ENCODE measurements at places on chromosomes 11 and 22.

DNA sequence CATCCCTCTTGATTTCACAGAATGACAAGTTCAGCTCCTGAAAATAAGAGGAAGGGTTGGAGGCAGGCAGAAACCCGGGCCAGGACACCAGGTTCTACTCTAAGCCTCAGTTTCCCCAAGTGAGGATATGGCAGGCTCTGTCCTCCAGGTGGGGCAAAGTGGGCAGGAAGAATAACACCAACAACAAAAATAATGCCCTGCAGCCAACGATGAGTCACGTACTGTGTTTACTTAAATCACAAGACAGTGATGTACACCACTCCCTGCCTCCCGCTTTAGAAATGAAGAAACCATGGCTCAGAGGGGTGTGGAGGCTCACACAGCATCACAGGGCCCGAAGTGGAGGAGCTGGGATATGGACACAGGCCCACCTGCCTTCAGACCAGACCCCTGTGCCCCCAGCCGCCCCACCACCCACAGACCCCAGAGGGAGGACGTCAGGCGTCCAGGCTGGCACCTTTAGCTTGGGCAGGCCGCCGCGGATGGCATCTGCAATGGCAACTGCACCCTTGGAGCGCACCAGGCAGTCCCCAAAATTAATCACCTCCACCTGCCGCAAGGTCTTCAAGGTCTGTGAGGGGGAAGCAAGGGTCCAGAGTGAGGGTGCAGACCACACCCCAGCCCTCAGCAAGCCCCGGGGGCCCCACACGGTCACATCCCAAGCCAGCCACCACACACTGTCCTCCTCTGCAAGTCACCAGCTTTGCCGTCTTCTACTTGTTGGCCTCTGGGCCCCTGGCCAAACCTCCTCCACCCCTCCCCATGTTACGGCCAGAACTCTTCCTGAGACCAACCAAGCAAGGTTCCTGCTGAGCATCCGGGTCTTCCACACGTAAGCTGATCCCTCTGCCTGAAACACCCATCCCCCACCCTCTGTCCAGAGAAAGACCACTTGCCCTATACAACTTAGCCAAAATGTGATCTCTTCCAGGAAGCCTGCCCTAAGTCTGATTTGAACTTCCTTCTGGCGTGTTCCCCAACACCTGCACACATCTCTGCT, 15.8 kb upstream of the CHADL start:
- no peak overlapping the region for H3K27ac ChIP-seq
- no peaks in the 10 kb centered on the region for H3K4me1 ChIP-seq
- H3K36me3 ChIP-seq: peaks cover 21% of the 10 kb centered on the region
- H3K4me3 ChIP-seq: no peak overlapping the region
- no peaks in the 10 kb centered on the region for H3K27me3 ChIP-seq
- DNase-seq: no peak

DNA sequence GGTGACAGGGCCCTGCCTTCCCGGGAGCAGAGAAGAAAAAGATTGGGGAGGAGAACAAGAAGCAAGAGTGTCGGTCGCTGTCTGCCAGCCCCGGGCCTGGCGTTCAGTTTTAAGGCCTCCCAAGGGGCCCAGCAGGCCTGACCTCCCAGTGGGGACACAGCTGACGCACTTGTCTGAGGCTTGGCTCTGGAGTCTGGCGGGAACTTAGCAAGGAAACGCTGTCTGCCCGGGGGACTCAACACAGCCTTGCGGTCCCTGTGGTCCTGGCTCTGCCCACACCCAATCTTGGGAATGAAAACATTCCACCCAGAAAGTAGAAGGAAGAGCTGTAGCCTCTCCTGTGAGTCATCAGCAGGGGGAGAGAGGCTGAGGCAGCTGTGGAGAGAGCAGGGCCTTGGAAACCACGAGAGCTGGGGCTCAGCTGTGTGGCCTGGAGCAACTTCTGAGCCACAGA, 54.4 kb downstream of the TRAF6 start:
- H3K4me3 ChIP-seq: no peak overlapping the region
- DNase-seq: no peak
- no peak overlapping the region for H3K27ac ChIP-seq
- peaks cover 48% of the 10 kb centered on the region for H3K36me3 ChIP-seq

DNA sequence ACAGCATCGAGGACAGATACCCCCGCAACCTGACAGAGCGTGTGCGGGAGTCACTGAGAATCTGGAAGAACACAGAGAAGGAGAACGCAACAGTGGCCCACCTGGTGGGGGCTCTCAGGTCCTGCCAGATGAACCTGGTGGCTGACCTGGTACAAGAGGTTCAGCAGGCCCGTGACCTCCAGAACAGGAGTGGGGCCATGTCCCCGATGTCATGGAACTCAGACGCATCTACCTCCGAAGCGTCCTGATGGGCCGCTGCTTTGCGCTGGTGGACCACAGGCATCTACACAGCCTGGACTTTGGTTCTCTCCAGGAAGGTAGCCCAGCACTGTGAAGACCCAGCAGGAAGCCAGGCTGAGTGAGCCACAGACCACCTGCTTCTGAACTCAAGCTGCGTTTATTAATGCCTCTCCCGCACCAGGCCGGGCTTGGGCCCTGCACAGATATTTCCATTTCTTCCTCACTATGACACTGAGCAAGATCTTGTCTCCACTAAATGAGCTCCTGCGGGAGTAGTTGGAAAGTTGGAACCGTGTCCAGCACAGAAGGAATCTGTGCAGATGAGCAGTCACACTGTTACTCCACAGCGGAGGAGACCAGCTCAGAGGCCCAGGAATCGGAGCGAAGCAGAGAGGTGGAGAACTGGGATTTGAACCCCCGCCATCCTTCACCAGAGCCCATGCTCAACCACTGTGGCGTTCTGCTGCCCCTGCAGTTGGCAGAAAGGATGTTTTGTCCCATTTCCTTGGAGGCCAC, 3.3 kb downstream of the FADD start:
- no peaks in the 10 kb centered on the region for H3K27me3 ChIP-seq
- H3K4me3 ChIP-seq: no peak overlapping the region
- peaks cover 53% of the 10 kb centered on the region for H3K4me1 ChIP-seq
- peaks cover 14% of the 10 kb centered on the region for H3K36me3 ChIP-seq
- no peak for DNase-seq

DNA sequence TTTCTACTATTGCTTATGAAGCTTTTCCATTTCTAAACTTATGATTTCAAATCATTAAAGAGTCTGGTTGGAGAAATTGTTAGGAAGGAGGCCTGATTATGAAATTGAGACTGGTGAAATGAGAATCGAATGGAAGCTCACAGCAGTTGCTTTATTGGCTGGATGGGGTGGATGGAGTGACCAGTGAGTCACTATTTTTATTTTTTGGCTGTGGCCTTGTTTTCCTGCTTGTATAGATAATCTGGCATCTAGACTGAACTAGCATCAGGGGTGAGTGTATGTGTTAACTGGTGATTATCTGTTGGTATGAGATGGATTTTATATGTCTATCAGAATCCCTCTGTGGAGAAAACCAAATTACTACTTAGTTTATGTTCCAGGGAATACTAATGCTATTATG, 36.2 kb downstream of the UVRAG start:
- no peak overlapping the region for H3K27ac ChIP-seq
- H3K27me3 ChIP-seq: no peaks in the 10 kb centered on the region
- peaks cover 4% of the 10 kb centered on the region for H3K36me3 ChIP-seq

DNA sequence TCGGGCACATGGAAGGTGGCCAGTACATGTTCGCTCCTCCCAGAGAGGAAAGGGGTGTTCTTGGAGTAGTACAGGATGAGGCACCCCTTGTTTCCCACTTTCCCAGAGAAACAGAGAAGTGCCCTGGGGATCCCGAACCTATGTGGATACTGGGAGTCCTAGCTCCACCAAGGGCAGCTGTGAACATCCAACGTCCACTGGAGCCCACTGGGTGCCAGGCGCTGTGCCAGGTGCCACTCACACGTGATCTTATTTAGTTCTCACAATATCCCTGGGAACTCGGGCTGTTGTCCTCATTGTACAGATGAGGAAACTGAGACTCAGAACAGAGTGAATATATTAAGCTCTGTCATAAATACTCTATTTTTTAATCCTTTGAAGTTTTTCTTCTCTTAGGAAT, 12.0 kb downstream of the SLCO2B1 start:
- DNase-seq: no peak
- no peaks in the 10 kb centered on the region for H3K4me1 ChIP-seq
- H3K27me3 ChIP-seq: peaks cover 2% of the 10 kb centered on the region
- no peak overlapping the region for H3K27ac ChIP-seq
- no peak overlapping the region for H3K4me3 ChIP-seq

GRCh38 chr11:71139516-71140205, 112.7 kb downstream of the SHANK2 start:
- H3K27me3 ChIP-seq: peaks cover 10% of the 10 kb centered on the region
- H3K36me3 ChIP-seq: no peaks in the 10 kb centered on the region

DNA sequence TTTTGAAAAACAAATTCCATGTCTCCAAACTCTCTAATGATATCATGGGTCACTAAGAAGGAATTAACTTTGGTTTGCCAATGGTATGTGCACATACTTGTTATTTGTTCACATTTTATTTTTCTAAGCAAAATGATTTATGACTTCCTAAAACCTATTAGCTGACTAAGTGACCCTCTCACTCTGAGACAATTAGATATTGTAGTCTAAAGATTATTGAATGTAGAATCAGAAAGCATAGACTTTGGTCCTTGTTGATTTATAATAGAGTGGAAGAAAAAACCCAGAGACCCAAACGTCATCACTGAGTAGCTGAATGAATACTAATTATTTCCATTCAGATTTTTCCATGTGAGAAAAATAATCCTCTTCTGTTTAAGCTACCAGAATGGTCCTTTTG, 243.5 kb upstream of the ANO3 start:
- no peak for DNase-seq
- no peaks in the 10 kb centered on the region for H3K4me1 ChIP-seq
- no peak overlapping the region for H3K27ac ChIP-seq
- no peak overlapping the region for H3K4me3 ChIP-seq
- H3K36me3 ChIP-seq: no peaks in the 10 kb centered on the region

DNA sequence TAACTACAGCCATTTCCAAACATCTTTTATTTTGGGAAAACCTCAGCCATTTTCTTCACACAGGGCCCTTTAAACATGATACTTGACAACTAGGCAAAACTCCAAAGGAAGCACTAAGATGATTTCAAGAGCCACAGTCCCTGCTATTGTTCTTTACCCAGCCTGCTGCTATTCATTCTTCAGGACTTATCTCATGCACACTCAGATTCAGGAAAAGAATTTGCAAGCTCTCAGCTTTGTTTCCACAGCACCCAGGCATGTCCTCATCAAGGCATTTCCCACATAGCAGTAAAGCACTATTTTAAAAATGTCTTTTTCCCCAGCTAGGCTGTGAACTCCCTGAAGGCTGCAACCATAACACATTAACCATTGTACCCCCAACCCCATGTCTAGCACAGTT, 609.3 kb upstream of the CCDC90B start:
- H3K27ac ChIP-seq: no peak overlapping the region
- H3K27me3 ChIP-seq: no peaks in the 10 kb centered on the region
- H3K36me3 ChIP-seq: no peaks in the 10 kb centered on the region
- no peak overlapping the region for H3K4me3 ChIP-seq

DNA sequence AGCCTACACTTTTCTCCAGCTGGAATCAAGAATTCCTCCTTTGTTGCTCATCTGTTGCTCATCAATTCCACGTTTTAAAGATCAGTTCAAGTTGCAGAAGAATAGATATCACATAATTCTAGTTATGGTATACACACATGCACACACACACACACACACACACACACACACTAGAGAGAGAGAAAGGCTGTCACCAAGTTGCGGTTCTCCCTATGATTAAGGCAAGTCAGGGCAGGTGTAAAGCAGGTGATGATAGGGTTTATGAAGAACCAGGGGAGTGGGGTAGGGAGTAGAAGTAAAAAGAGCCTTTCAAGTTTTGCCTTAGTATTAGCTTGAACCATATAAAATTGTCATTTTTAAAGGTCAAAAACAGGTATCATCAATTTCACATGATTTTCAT, 31.7 kb upstream of the TMPRSS4 start:
- H3K4me3 ChIP-seq: no peak overlapping the region
- no peak for DNase-seq
- H3K27ac ChIP-seq: peak overlapping the region; percentile 89
- no peaks in the 10 kb centered on the region for H3K36me3 ChIP-seq
- H3K27me3 ChIP-seq: no peaks in the 10 kb centered on the region

- no peaks in the 10 kb centered on the region for H3K4me1 ChIP-seq
- no peaks in the 10 kb centered on the region for H3K36me3 ChIP-seq
- no peak for DNase-seq
- no peak overlapping the region for H3K27ac ChIP-seq
Observed at GRCh38 chr11:82043316-82043715, 690.3 kb downstream of the FAM181B start.

GRCh38 chr22:29700900-29701154, 19.0 kb upstream of the CABP7 start:
- H3K36me3 ChIP-seq: peaks cover 2% of the 10 kb centered on the region
- H3K27ac ChIP-seq: no peak overlapping the region
- DNase-seq: no peak
- no peak overlapping the region for H3K4me3 ChIP-seq

DNA sequence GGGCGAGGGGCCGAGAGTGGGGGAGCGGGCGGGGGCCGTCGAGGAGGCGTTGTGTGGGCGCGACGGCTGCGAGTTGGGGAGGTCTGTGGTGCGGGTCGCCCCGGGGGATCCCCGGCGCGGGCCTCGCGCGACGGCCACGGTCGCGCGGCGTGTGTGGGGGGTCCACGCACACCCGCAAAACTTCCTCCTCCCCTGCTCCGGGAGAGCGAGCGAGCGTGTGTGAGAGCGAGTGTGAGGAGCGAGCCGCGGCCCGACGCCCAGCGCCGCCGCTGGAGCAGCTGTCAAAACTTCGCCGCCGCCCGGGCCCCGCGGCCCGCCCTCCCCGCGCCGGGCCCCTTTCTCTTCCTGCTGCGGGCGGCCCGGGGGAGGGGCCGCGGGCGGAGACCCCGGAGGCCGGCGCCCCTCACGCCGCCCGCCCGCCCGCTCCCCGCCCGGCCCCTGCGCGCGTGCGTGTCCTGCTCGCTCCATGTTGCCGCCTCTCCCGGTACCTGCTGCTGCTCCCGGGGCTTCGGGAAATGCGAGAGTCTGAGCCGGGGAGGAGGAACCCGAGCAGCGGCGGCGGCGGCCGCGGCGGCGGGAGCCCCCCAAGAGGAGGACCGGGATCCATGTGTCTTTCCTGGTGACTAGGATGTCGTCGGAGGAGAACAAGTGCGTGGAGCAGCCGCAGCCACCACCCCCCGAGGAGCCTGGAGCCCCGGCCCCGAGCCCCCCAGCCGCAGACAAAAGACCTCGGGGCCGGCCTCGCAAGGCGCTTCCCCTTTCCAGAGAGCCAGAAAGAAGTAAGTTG, 9.0 kb upstream of the CCT8L2 start:
- H3K27me3 ChIP-seq: peaks cover 16% of the 10 kb centered on the region
- no peak for DNase-seq
- H3K36me3 ChIP-seq: no peaks in the 10 kb centered on the region
- peaks cover 6% of the 10 kb centered on the region for H3K4me1 ChIP-seq
- no peak overlapping the region for H3K27ac ChIP-seq

- peak overlapping the region; percentile 94 for H3K4me3 ChIP-seq
- peaks cover 11% of the 10 kb centered on the region for H3K4me1 ChIP-seq
- peak; percentile 3 for DNase-seq
- no peaks in the 10 kb centered on the region for H3K27me3 ChIP-seq
Observed at GRCh38 chr11:111602865-111603610, 789 bp downstream of the SIK2 start.

GRCh38 chr11:132962041-132962440, 570.3 kb downstream of the OPCML start:
- H3K27me3 ChIP-seq: no peaks in the 10 kb centered on the region
- no peak overlapping the region for H3K27ac ChIP-seq
- DNase-seq: no peak
- H3K36me3 ChIP-seq: no peaks in the 10 kb centered on the region

GRCh38 chr11:65776196-65776595, 4.6 kb downstream of the AP5B1 start:
- DNase-seq: no peak
- no peak overlapping the region for H3K27ac ChIP-seq
- peaks cover 22% of the 10 kb centered on the region for H3K4me1 ChIP-seq
- peaks cover 4% of the 10 kb centered on the region for H3K36me3 ChIP-seq
- H3K4me3 ChIP-seq: no peak overlapping the region
